ENCODE measurements at places on chromosomes 13 and 19.

- peak; percentile 97 for DNase-seq
Measured at GRCh38 chr19:35347171-35347929, at the start of gene FFAR1. Gene FFAR1 (plus strand): TSS chr19:35347902. CDS start chr19:35351552, 3,650 bp downstream.

- DNase-seq: no peak
Measured at GRCh38 chr13:111344471-111345191, 24.2 kb downstream of the TEX29 start.

DNA sequence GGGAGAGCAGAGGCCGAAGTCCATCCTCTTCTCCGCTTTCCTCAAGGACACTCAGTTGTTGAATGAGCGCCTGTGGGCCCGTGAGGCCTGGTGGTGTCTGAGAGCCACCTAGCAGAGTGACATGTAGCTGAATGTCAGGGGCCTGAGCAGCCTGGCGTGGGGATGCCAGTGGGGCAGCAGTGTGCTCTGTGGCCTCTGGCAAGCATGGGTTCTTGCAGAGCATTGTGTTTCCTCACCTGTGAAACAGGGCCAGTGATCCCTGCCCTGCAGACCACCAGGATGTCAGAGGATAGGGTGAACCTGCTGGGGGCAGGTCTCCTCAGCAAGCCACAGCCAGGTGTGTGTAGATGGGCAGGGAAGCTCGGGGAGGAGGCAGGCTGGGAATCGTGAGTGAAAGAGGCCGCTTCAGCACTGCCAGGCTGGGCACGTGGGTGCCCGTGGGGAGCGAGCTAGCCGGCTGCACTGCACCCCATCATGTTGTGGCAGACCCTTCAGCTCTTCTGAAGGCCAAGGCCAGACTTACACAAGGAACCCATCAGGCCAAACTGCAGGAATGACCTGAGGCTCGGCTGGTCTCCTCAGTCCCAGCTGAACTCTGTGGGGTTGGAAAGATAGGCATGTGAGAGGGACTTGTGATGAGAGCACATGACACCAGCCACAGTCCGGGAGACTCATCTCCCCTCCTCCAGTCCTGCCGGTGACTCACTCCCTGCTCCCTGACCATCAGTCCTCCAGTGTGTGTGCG, 5.0 kb downstream of the PPP1R37 start:
- DNase-seq: peak; percentile 91

DNA sequence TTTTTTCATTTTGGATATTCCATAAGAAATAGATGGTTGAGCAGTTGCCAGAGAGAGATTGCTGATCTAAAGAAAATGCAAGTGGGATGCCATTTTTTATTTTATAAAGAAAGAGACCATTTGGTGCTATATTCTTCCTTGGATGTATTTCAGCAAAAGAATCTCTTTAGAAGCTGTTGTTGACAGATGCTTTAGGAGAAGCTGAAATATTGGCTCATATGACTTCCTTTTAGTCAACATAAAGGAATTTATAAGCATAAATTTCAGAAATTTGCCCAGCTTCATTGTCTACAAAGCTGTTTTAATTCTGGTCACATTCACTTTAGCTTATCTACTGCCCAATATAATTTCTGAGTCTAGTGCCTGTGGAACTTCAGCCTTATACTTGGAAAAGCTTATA, 36.9 kb downstream of the POLR1D start:
- DNase-seq: no peak

DNA sequence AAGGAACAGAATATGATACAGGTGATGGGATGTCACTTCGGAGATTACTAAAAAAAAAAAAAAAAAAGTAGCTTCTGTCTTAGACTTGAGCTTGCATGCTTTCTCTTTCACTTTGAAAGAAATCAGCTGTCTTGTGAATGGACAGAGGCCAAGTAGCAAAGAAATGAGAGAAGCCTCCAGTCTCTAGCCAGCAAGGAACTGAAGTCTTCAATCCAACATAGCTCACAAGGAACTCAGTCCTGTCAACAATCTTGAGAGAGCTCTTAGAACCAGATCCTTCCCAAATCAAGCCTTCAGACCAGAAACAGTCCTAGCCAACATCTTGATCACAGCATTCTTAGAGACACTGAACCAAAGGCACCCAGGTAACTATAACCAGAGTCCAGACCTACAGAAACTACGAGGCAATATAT, 7.7 kb downstream of the N4BP2L2 start:
- DNase-seq: peak; percentile 69

- no peak for DNase-seq
Measured at GRCh38 chr13:91169321-91170050, 178.0 kb upstream of the MIR17HG start.

DNA sequence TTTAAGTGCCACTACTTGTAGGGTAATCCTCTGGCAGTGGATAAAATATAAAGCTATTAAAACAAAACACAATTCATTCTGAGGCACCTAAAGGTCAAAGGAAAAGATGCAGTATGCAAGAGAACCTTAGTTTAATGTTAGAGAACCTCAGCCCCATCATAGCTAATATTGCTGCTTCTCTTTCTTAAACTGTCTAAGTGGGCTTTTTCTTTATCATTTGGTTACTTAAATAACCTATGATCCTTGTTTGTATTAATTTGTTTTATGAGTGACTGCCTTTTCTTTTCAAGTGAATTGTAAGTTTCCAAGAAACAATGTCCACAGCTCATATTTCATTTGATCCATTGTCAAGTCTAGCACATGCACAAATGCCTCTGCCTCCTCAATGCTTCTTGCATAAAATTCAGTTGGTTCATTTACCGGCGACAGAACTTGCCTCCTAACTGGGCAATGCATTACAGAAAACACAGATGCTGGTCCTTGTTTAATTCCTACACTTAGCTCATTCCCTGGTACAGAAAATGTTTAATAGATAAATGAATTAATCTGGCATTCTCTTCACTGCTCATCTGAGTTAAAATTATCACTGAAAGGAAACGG, 1049.8 kb downstream of the OLFM4 start:
- no peak for DNase-seq

GRCh38 chr19:55314396-55314795, 10.7 kb downstream of the TMEM150B start:
- DNase-seq: no peak

GRCh38 chr13:53092931-53093330, 64.3 kb downstream of the OLFM4 start:
- DNase-seq: no peak

GRCh38 chr19:28009696-28010095, 1203.3 kb downstream of the UQCRFS1 start:
- no peak for DNase-seq

- DNase-seq: no peak
Measured at GRCh38 chr19:24054044-24054935, 32.7 kb upstream of the ZNF254 start.
